GM12891 (cell line): ENCODE measurements at places on chromosomes 11 and 22.

GRCh38 chr22:44608597-44609399 is 93.2 kb upstream of the PRR5 start:
- DNase-seq = no peak

- DNase-seq = no peak
Measured at GRCh38 chr11:103798446-103798845, 238.0 kb upstream of the DDI1 start.

- DNase-seq = no peak
Measured at GRCh38 chr11:59617876-59618275, 2.3 kb upstream of the OSBP start.

DNA sequence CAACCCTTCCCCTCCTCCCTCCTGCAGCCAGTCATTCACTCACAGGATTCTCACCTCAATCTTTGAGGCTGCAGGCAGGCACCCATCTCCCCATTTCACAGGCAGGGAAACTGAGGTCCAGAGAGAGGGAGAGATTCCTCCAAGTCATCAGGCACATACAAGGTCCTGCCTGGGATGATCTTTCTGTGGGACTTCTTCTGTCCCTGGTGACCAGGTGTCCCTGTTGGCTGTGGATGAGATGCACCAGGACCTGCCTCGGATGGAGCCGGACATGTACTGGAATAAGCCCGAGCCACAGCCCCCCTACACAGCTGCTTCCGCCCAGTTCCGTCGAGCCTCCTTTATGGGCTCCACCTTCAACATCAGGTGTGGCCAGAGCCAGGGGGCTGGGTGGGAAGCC is 7.8 kb downstream of the FTH1 start:
- no peak for DNase-seq

- DNase-seq = no peak
Measured at GRCh38 chr11:9069256-9069655, 22.1 kb downstream of the SCUBE2 start.

DNA sequence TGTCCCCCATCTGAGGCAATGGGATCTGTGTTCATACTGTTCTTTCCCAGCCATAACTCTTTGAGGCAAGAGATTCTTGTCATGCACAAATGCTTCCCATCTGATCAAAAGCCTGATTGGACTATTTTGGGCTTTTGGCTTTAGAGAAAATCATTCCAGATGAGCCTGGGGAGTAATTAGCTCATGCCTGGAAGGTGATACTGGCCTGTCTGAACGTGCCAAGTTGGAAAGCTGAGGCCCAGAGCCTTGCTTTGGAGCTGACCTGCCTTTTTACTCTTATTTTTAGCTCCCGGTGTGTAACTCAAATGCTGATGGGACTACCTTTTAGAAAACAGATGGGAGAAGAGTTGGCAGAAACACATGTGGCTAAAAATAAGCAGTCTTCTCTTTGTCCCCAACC is 105.0 kb downstream of the DBX1 start:
- DNase-seq = no peak

DNA sequence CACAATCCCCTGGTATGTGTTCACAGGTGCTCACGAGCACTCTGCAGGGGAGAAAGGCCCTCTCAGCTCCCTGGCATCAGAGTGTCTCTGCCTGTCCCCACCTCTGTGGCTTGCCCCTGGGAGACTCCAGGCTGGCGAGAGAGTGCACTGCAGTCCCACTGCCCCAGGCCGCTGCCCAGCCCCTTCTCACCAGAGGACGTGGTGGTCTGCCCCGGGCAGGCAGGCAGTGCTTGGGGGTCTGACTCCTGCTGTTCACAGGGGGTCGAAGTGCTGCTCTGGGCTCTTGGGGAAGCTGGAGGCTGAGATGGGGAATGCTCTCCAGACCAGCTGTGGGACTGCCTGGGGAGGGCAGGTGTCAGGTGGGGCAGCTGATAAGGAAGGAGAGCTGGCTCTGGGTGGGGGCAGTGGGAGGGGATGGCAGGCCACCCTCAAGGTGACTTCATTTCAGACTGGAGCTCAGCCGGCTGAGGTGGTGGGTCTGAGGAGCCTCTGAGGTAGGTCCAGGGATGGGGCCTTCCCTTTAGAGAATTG is 151.0 kb upstream of the B3GAT1 start:
- DNase-seq = no peak

DNA sequence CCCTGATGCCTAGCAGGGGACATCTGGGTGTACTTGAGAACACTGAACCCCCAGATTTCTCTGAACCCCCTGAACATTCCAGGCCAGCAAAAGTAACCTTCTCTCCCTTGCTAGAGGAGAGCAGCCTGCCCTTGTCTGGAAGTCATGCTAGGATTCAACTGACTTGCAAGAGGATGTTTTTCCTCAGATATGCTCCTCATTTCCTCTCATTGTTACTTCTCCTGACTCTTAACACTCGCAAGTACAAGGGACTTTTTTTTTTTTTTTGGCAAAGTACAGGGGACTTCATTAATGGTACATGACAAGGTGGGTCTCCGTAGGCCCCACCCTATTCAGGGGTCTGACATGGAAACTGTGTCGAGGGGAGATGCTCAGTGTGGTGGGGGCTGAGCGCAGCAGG is 6.3 kb upstream of the MCHR1 start:
- no peak for DNase-seq

- DNase-seq = no peak
Measured at GRCh38 chr11:30314625-30315024, 8.3 kb upstream of the ARL14EP start.

- no peak for DNase-seq
Measured at GRCh38 chr11:104000798-104001197, 35.6 kb upstream of the DDI1 start.

GRCh38 chr11:119099711-119100110 is 1.9 kb downstream of the DPAGT1 start:
- DNase-seq = no peak

GRCh38 chr22:38735465-38736256 is 20.1 kb downstream of the SUN2 start:
- DNase-seq = no peak

GRCh38 chr11:79762279-79762921 is 321.6 kb upstream of the TENM4 start:
- DNase-seq = no peak

- no peak for DNase-seq
Measured at GRCh38 chr11:83272627-83273026, 13.5 kb downstream of the CCDC90B start.

GRCh38 chr22:37230673-37231405 is 13.2 kb downstream of the RAC2 start:
- DNase-seq = peak; percentile 61

DNA sequence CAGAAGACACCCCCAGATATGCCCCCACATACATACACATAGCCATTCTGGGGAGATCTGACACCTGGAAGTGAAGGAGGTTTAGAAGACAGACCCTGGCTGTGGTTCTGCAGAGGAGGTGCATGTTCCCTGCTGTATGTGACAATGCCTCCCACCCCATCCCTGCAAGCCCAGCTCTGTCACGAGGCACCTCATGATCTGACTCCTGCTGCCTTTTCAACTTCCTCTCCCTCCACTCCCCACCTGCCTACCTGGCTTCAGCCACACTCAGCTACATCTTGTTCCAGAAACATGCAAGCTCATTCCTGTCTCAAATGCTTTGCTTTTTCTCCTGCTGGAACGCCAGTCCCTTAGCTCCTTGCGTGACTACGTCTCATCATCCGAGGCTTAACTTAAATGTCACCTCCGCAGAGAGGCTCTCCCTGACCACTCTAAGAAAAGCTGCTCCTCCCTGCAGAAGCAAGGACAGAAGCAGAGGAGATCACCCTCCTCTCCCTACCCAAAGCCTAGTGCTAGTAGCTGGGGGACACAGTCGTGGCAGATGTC is 114.5 kb downstream of the FEZ1 start:
- DNase-seq = no peak

DNA sequence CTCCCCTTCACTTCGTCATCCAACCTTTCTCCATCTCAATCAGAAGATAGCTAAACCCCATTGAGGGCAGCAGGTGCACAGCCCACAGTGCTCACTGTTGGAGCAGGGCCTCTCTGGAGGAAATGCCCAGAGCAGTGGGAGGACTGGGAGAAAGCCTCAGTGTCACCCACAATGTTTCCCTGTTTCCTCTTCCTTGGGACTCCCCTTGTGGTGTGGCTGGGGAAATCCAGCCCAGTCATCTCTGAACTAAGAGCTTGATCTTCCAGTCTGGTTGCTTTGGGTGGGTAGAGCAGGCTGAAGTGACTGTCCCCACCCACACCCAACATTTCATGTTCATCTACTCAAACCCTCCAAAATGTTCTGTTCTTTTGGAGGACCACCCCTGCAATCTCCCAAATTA is 29.8 kb upstream of the EED start:
- no peak for DNase-seq

GRCh38 chr11:61850687-61851086 is 22.6 kb downstream of the FADS2 start:
- no peak for DNase-seq

- no peak for DNase-seq
Measured at GRCh38 chr11:113329725-113330124, 15.3 kb downstream of the TTC12 start.

DNA sequence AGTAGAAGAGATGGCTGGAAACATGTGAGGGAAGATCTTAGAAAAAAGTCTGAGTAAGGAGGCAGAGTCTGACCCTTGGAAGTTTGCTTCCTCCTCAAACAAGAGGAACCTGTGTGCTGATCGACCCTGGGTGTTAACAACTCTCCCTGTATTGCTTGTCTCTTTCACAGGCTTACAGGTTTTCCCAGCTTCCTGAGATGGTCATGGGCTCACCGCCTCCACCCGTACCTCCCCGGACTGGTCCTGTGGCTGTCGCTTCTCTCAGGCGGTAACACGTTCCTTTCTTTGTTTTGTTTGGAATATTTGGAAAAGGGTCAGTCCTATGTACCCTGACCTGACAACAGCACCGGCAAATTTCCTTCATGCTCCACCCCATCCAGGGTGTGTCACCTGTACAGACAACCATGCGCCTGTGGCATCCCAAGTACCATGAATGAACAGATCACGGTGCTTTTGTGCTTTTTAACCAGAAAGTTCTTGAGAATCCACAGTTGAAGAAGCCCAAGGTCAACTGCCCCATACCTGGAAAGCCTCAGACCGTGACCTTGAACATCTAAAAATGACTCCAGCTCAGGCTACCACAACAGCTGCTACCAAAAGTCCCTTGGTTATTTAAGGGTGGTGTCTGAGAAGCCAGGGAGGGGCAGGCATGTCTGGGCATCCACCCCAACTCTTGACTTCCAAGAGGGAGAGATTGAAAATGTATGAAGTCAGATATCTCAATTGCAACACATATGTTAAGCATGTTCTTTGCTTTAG is 44.6 kb downstream of the C11orf91 start:
- no peak for DNase-seq

GRCh38 chr11:107931206-107931605 is 3.0 kb downstream of the RAB39A start:
- DNase-seq = no peak

DNA sequence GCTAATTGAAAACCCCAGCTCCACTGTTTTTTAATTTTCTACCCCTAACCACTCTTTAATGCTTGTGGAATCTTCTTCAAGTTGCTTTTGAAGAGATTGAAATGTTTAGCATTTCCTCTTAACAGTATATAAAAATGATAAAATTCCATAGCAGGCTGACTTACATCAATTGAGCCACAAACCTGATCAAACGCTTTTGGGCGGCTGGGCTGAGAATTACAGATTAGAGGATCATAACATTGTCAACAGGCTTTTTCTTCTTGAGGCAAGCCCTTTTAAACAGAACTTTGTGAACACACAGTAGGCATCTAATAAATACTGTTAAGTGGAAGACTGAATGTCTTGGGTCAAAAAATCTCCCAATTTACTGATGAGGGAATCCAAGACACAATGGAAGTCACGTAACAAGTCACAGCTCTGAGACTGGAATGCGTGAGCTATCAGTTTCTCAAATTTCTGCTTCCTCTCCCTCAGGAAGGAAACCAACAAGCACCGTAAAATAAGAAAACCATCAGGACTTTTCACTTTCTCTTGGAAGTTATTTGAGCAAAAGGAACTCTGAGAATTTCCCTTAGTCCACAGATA is 50.0 kb upstream of the CCDC89 start:
- DNase-seq = no peak

DNA sequence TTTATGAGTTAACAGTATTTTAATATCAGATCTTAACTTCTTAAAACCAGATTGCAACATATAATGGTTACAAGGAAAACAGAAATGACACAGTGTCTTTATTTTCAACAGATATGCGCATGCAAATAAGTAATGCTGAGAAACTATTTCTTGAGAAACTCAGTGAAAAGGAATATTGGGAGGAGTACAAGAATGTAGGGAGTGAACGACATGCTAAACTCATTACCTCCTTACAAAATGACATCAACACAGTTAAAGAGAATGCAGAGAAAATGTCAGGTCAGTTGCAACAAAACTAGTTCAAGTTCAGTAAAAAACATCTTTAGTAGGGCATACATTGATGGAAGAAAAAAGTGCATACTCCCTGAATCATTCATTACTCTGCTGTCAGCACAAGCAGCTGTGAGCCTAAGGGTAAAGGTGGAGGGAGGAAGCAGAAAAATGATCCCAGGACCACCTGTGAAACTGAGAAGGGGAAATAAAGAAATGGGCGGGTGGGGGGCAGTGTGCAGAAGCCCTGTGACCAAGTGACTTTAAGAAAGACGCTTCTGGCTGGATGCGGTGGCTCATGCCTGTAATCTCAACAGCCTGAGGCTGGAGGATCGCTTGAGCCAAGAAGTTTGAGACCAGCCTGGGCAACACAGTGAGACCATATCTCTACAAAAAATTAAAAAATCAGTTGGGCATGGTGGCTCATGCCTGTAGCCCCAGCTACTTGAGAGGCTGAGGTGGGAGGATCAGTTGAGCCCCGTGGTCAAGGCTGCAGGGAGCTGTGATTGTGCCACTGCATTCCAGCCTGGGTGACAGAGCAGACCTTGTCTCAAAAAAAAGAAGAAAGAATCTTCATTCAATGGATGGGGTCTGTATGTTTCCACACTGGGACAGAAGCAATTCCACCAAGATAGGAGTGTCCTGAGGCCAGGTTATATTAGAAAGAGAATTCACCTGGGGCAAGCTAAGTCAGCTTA is 31.2 kb downstream of the CCDC83 start:
- no peak for DNase-seq

DNA sequence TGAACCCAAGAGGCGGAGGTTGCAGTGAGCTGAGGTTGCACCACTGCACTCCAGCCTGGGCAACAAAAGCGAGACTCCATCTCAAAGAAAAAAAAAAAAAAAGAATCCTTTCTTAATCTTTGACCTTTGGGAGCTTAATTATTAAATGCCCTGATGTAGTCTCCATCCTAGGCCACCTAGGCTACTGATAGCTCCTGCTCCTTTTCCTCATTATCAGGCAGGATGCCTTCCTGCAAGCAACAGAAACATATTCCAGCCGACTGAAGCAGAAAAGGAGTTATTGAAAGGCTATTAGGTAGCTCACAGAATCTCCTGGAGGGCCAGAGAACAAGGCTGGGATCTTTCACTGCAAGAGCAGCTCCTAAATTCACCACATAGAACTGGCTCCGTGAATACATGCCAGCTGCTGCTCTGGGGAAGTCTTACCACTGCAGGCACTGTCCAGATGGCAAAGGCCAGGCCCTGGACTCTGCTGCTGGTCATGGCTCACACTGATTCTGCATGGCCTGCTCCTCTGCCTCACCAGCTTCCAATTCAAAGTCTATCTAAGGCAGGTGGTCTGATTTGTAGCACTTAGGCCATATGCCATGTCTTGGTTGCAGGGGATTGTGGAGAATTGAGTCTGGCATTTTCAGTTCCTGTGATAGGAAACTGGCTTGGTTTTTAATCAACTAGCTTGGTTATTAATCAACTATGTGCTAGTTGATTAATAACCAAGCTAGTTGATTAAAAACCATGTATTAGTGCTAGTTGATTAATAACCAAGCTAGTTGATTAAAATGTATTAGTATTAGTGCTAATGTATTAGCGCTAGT is 26.0 kb upstream of the POLD3 start:
- no peak for DNase-seq

GRCh38 chr11:60950933-60951605 is 907 bp downstream of the SLC15A3 start:
- DNase-seq = no peak
